ENCODE measurements at places on chromosomes 5 and 9.

DNA sequence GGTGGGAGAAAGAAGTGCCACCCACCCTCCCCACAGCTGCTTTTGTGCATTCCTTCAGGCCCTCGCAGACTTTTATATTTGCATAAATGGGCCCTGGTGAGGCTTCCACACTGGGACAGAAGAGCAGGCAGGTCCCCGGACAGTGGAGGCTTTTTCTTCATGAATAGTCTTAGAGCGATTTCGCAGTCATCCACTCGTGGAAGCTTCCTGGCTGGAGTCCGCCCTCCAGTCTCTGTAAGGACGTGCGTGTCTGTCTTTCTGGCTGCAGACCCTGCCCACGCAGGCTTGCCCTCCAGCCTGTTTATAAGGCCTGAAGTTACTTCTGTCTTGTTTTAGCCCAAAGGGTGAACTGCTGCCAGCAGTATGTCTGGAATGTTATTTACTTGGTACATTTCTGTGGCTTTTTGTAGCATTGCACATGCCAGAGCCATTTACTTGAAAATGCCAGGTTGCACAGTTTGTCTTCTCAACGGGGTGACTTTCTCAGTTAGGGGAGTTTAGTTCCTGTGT is 195.7 kb downstream of the AOPEP start:
- no peak for DNase-seq

DNA sequence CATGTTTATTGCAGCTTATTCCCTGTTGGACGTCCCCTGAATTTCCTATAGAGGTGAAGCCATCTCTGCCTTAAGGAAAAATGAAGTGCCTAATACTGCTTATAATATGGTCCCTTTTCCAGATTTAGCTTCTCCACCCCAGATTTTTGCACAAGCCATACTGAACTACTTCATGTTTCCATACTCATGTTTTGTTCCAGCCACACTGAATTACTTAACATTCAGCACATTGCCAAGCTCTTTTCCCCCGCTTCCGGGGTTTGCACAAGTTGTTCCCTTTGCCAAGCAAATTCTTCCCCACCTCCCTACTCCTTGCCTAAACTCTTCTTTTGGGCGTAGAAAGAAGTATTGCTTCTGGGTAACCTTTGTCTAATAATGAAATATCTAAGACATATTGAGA is 1.7 kb upstream of the CNTRL start:
- no peak for DNase-seq

DNA sequence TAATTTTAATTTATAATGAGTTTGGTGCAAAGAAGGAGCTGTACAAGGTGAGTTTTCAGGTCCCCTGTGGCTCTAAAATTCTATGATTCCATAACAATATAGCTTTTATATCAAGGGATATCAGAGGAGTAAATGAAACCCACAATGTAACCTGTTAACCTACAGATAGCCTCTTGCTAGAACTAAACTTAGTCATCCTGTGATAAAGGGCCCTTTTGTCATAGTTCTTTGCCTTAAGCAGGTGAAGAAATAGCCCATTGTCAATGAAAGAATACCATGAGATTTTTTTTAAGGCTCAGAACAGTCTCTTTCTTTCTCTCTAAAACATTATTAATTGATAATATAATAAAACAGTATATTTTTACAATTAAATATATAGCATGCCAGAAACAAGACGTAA is 127.8 kb downstream of the NFIB start:
- DNase-seq = no peak

- no peak for DNase-seq
Measured at GRCh38 chr9:114685951-114686350, 4.0 kb upstream of the TEX48 start.

DNA sequence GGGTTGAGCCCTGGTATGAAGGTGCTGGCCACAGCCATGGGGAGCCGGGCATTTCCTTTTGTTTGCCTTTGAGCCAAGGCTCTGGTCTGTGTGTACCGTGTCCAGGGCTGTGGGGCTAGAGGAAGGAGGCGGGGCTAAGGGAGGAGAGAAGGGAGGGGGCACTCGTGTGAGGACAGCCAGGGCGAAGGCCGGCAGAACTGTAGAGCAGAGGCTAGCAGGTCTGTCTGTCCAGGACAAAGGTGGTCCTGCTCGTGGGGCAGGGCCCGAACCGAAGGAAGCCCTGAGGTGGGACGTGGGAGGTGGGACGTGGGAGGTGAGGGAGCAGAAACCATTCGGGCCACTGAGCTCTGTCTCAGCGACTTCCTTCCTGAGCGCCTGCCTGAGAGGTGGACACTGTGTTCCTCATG is 41.3 kb upstream of the TESK1 start:
- no peak for DNase-seq

- no peak for DNase-seq
Measured at GRCh38 chr9:89358985-89359384, 40.7 kb downstream of the SECISBP2 start.

- no peak for DNase-seq
Measured at GRCh38 chr5:109450129-109450877, 40.5 kb upstream of the PJA2 start.

DNA sequence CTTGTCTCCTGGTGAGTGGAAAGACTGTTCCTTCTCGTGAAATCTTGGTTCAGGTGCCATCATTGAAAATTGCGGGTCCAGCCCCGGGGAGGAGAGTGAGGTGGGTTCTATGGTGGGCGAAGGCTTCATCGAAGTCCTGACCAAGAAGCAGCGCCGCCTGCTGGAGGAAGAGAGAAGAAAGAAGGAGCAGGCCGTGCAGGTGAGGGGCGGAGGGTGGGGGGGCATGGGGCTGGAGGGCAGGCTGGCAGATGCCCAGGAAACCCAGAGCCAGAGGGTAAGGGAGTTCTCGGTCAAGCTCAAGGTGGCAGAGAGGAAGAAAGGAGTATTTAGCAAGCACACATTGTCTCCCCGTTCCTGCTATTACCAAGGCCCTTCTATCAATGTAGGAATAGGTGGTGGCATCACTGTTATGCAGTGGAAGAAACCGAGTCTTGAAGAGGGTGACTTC is 24.3 kb upstream of the POMT1 start:
- DNase-seq = peak; percentile 34

GRCh38 chr5:149941795-149942194 is 2.8 kb downstream of the PDE6A start:
- DNase-seq = no peak

DNA sequence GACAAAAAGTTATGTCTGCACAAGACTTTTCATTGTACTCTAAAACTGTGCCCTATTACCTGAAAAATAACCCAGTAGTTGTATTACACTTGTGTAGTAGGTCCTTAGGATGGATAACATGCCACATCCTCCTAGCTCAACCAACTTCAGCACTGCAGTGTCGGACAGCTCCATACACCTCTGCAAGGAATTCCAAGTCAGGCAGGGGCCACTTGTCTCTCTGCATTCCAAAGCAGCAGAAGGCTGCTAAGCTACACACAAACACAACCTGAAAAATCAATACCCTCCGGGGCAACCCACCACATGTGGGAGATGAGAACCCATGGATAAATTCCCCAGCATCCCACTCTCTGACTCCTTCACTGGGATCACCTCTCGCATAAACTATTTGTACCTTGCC is 50.2 kb downstream of the MED10 start:
- no peak for DNase-seq

DNA sequence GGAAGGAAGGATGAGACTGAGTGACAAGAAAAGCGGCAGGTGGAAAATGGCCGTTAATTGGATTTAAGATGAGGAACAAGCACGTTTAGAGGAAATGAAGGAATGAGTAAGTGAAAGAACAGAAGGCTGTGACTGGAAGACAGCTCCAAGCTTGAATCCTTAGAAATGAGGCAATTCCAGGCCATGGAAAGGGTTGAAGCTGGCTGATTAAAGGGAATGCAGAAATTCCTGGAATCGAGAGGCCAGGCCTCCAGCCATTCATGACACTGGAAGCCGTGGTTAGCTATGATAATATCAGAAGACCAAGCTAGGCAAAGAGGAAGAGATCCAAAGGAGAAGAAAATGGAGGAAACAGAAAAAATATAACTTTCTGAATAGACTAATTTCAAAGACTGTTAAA is 84.2 kb downstream of the ARL15 start:
- DNase-seq = no peak

DNA sequence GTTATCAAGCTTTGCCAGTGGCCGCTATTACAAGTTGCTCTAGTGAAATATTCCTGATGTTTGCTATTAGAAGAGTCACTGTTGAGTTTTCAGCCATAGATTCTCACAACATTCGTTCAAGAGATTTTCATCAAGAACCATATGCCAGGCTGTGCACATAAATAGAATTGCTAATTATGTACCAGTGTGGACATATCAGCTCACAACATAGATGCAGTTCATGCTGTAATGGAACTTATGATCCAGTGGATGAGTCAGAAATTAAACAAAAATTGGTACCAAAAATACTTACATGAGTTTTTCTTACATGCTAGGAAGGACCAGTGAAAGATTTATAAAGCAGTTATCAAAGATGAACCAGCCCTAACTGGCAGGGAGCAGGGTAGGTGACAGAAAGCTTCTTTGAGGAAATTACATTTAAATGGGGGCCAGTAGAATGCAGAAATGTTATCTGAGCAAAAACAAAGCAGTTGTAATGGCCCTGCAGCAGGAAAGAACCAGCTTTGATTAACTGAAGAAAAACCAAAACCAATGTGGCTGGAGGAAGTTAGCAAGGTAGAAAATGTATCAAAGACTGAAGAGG is 404.2 kb downstream of the DNAH5 start:
- no peak for DNase-seq

DNA sequence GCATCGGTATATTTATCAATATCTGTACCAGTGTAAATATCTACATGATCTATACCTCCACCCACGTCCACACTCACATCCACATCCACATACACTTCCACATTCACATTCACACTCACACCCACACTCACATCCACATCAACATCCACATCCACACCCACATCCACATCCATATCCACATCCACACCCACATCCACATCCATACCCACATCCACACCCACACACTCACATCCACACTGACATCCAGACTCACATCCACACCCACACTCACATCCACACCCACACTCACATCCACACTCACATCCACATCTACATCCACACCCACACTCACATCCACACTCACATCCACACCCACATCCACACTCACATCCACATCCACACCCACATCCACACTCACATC is 189.2 kb downstream of the IRX1 start:
- no peak for DNase-seq

All from stimulated activated CD4-positive, alpha-beta T cell treated with anti-CD3 and anti-CD28 coated beads, TNF-alpha, amount 100 ng/mL, for 4 hours (primary cell).